Vagina (tissue), 2 donors: ENCODE measurements at places on chromosomes 16 and 17.

DNA sequence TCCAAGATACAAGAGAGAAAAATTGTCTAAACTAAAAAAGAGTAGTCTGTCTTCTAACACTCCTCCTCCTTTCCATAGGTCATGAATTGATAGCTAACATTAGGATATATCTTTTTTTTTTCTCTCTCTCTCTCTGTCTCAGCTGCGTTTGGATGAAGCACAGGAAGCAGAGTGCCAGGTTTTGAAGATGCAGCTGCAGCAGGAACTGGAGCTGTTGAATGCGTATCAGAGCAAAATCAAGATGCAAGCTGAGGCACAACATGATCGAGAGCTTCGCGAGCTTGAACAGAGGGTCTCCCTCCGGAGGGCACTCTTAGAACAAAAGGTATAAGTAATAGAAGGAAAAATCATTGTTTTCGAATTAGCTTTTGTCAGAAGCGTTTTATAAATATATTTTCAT is 32.9 kb downstream of the ABHD15 start:
- no peak for DNase-seq

DNA sequence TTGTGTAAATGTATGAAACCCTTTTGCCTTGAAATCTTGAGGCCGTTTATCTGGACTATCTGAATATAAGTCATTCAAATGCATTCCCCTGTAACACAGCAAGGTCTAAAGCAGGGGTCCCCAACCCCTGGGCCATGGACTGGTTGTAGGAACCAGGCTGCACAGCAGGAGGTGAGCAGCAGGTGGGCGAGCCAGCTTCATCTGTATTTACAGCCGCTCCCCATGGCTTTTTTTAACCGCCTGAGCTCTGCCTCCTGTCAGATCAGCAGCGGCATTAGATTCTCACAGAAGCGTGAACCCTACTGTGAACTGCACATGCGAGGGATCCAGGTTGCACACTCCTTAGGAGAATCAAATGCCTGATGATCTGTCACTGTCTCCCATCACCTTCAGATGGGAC is 24.1 kb downstream of the DNAH3 start:
- no peak for DNase-seq

- DNase-seq = no peak
Observed at GRCh38 chr16:48862087-48862532, 252.1 kb upstream of the N4BP1 start.

DNA sequence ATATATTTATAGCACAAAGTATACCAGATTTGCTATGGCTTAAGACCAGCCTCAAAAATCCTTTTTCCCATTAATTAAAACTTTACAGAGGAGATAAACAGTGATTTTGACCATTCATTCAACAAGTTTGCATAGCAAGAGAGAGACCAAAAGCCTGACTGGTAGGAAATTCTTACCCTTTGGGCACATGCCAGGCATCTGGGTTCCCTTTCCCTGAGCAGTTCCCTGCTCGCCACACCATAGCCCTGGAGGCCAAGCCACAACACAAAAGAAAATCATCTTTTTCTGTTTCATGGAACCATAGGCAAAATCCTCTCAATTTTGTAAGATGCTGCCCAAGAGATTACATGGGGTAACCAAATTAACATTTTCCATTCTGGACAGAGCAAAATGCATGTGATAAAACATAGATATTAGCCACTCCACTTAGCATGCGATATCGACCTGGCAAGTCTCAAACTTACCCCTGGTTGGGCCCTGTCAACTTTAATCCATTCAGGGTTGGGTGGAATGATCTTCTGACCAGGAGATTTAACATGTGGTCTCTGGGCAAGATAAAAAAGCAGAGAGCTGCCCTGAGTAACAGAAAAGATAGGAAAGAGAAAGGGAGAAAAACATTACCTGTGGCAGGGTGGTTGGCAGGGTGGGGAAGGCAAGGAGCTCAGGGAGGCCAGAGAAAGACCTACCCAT is 57.6 kb upstream of the B4GALNT2 start:
- no peak for DNase-seq
